ENCODE measurements at places on chromosomes 11 and 22.

DNA sequence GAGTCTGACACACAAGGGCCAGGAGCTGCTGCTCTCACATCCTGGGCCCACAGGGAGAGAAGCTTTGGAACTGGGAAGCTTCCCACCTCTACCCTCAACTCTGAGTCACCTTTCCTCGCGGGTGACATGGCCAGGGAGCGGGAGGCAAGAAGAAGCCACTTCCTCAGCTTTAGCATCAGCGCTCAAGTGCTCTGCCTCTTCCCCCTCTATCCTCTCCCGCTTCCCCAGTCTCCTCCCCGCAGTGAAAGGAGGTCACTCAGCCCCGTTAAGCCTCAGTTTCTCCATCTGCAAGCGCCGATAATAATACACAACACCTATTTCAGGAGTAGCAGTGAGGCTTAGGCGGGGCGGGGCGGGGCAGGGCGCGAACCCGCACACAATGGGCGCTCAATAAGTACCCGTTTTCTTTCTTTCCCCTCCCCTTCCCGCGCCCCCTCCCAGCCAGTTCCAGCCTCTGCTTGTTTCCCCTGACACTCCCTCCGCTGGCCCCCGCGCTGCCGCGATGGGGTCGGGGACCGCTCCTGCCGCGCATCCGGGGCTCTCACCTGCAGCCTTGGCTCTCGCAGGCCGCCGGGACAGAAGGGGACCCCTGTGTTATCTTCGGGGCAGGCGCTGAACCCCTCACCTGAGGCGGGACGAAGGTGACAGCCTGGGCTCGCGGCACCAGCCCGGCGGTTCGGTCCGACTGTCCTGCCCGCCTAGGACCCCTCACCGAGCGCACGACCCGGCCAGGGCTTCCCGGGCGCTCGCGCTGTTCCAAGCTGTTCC, 892 bp downstream of the GDPD5 start:
- H3K27ac ChIP-seq, result 0 out of 2 replicates have a peak overlapping the region, but pooled peaks have one; percentile 8
- peak overlapping the region; percentile 61 for H3K4me3 ChIP-seq
- DNase-seq, result no peak
- H3K4me1 ChIP-seq, result peaks cover 3% of the 10 kb centered on the region
- no peaks in the 10 kb centered on the region for H3K36me3 ChIP-seq

DNA sequence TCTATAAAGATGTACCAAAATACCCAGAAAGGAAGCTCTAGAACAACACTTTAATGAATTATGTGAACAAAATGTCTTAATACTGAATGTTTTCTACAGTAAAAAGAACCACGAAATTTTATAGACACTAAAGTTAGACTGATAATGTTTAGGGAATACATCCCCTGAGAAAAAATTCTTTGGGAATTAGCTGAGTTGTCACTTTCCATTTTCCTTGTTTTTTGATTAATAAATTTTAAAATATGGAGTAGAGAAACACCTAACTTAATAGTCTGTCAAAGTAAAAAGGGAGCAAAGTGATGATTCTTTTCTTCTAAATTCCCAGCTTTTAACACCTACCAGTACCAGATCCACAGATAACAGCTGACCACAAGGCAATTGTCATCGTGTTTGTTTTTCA, 23.1 kb upstream of the SCN3B start:
- no peak for DNase-seq
- no peak overlapping the region for H3K4me3 ChIP-seq
- no peaks in the 10 kb centered on the region for H3K4me1 ChIP-seq
- H3K27me3 ChIP-seq, result peaks cover 4% of the 10 kb centered on the region
- no peaks in the 10 kb centered on the region for H3K36me3 ChIP-seq

DNA sequence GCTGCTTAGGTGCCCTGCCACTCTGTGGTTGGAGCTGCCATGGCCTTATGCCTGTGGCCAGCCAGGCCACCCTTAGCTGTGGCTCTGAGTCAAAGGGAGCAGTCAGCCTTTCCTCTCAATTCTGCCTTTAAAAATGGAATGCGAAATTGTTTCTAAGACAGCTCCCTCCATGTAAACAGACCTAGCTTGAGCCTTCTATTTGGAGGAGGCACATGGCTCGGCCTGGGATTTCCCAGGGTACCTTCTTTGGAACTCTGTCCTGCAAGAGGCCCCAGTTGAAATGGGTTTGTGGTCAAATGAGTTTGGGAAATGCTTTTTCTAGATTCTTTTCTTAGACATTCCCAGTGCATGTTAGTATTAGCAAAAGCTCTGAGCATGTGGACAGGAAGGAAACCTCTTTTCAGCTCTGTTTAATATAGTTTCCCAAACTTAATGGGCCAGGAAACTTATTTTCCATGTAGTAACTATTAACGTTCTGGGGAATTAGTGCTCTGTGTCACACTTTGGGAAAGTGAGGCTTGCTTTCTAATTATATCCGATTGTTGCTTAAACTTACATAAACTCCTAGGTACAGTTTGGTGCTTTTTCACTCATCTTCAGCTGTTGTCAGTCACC, 7.8 kb downstream of the PHOX2A start:
- no peak for DNase-seq
- H3K36me3 ChIP-seq, result peaks cover 11% of the 10 kb centered on the region
- H3K27ac ChIP-seq, result no peak overlapping the region

DNA sequence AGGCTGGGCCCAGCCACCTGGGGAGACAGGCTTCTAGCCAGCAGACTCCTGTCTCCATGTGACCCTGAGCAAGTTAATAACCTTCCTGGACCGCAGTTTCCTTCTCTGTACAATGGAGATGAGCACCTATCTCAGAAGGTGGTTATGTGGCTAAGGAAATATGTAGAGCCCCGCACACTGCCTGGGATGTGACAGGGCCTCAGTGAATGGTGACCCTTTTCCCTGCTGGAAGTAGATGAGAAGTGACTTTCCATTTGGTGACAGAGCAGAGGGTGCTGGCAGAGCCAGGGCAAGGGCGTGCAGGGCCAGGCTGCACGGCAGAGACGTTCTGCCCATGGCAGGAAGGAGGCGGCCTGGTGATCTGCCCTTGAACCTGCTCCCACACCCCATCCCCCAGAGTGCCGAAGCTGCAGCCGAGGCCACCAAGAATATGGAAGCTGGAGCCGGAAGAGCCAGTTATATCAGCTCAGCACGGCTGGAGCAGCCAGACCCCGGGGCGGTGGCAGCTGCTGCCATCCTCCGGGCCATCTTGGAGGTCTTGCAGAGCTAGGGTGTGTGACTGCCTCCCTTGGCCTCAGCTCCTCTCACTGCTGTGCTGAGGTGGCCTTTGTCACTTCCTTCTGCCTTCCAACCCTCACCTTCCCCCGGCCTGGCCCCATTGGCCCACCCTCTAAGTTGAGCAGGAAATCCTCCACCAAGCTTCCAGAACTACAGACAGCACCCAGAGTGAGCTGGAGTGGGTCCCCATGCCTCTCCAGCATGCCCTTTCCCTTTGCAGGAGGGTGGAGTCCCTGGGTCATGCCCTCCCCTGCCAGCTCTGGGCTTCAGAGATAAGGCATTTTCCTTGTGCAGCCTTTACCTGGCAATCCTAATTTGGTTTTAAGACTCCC, 13.2 kb downstream of the TKFC start:
- H3K4me1 ChIP-seq, result no peaks in the 10 kb centered on the region
- 0 out of 2 replicates have a peak, but pooled peaks cover 2% of the 10 kb centered on the region for H3K36me3 ChIP-seq
- no peak overlapping the region for H3K27ac ChIP-seq
- DNase-seq, result no peak

DNA sequence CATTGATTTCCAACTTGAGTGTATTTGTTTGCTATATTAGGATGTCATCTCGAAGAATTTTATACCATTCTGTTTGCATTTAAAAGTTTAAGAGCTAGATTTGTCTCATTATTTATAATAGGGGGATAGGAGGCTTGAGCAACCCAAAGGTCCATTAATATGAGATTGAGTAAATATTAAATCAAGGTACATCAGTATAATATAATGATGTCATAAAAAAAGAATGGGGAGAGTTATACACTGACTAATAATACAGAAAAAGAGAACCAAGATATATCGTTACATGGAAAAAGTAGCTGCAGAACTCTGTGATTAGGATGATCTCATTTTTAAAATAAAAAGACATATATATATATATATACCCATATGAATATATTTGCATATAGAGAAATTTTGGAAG, 19.4 kb downstream of the SPA17 start:
- no peak overlapping the region for H3K4me3 ChIP-seq
- no peaks in the 10 kb centered on the region for H3K4me1 ChIP-seq
- no peak overlapping the region for H3K27ac ChIP-seq
- DNase-seq, result no peak

- peaks cover 26% of the 10 kb centered on the region for H3K4me1 ChIP-seq
- H3K27me3 ChIP-seq, result no peaks in the 10 kb centered on the region
- DNase-seq, result no peak
- H3K36me3 ChIP-seq, result no peaks in the 10 kb centered on the region
These were observed 13.4 kb downstream of the TNKS1BP1 start for GRCh38 chr11:57311109-57311936.

DNA sequence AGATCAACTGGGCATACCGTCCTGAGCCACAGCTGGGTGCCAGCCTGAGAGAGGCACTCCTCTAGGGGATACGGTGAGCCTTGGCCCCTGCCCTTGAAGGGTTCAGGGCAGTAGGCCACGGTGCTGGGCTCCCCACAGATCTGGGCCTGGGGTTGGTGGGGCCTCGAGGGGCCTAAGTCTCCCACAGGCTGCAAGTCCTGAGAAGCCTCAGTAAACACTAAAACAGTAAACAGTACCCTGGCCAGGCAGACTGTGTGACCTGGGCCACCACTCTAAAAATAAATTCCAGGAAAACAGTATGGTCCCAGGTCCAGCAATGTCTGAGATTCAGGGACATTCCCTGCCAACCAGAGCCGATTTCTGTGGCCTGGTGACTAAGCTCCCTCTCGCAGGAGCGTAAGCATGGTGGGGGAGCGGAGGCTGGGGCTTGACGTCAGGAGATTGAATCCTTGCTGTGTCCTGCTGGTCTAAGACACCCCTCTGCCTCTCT, 2.3 kb upstream of the RHOD start:
- no peaks in the 10 kb centered on the region for H3K36me3 ChIP-seq
- no peaks in the 10 kb centered on the region for H3K27me3 ChIP-seq
- H3K4me3 ChIP-seq, result no peak overlapping the region
- no peak for DNase-seq
- peaks cover 35% of the 10 kb centered on the region for H3K4me1 ChIP-seq

- no peaks in the 10 kb centered on the region for H3K4me1 ChIP-seq
- no peaks in the 10 kb centered on the region for H3K27me3 ChIP-seq
- H3K4me3 ChIP-seq, result no peak overlapping the region
- no peak overlapping the region for H3K27ac ChIP-seq
These were observed 62.2 kb downstream of the PARVA start for GRCh38 chr11:12439615-12440014.

DNA sequence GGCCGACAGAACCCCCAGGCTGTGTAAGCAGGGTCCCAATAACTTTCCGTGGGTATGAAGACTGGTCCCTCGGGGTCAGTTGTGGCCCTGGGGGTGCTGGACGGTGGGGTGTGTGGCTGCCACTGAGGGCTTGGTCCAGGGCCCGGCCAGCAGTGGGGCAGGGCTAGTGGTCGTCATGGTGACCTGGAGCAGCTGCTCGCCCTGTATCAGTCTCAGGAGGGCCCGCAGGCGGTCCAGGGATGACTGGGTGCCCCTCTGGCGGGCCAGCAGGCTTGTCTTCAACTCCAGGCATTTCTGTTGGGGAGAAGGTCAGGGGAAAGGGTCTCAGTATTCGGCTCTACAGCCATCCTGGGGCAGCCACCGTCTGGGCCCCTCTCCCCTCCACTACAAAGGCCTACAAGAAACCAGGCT, 126.8 kb downstream of the PHF21B start:
- no peaks in the 10 kb centered on the region for H3K4me1 ChIP-seq
- no peaks in the 10 kb centered on the region for H3K36me3 ChIP-seq
- H3K27me3 ChIP-seq, result no peaks in the 10 kb centered on the region
- H3K4me3 ChIP-seq, result no peak overlapping the region

GRCh38 chr22:22916215-22916951, 28.8 kb downstream of the IGLL5 start:
- no peaks in the 10 kb centered on the region for H3K27me3 ChIP-seq
- no peak overlapping the region for H3K27ac ChIP-seq
- H3K4me1 ChIP-seq, result no peaks in the 10 kb centered on the region
- H3K4me3 ChIP-seq, result no peak overlapping the region
- no peaks in the 10 kb centered on the region for H3K36me3 ChIP-seq
- DNase-seq, result no peak

- peaks cover 12% of the 10 kb centered on the region for H3K36me3 ChIP-seq
- no peak for DNase-seq
- H3K27ac ChIP-seq, result no peak overlapping the region
- H3K27me3 ChIP-seq, result no peaks in the 10 kb centered on the region
These were observed 11.3 kb downstream of the TRIM66 start for GRCh38 chr11:8671193-8671612.

- H3K4me3 ChIP-seq, result no peak overlapping the region
- no peaks in the 10 kb centered on the region for H3K4me1 ChIP-seq
- no peaks in the 10 kb centered on the region for H3K36me3 ChIP-seq
- DNase-seq, result no peak
These were observed 203.4 kb downstream of the CADM1 start for GRCh38 chr11:115300660-115301428.

DNA sequence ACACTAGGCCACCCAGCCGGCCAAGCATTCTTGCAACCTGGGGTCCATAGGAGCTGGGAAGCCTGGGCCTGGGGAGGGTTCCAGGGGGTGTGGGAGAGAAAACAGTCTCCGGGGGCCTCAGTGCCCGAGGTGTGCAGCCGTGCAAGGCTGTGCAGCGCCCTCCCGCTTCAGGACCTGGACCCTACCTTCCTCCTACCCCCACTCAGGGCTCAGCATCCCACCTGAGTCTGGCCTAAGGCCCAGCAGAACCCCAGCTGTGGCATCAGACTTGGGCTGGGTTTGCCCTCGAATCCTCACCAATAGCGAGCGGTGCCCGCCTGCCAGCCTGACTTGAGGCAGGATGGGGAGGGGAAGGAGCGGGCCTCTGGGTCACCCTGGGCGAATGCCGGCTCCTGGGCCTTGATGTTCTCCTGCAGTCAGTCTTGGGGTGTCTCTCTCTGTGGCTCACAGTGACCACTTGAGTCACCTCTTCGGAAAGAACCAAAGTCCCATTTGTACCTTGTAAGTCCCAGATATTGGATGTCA, 53.6 kb upstream of the PPARA start:
- H3K4me1 ChIP-seq, result peaks cover 80% of the 10 kb centered on the region
- H3K27me3 ChIP-seq, result no peaks in the 10 kb centered on the region
- H3K27ac ChIP-seq, result peak overlapping the region; percentile 59
- H3K4me3 ChIP-seq, result no peak overlapping the region
- H3K36me3 ChIP-seq, result peaks cover 5% of the 10 kb centered on the region
- DNase-seq, result no peak

- H3K36me3 ChIP-seq, result no peaks in the 10 kb centered on the region
- no peak overlapping the region for H3K4me3 ChIP-seq
- H3K4me1 ChIP-seq, result no peaks in the 10 kb centered on the region
- H3K27ac ChIP-seq, result no peak overlapping the region
These were observed 23.6 kb downstream of the NNMT start for GRCh38 chr11:114319716-114320328.

DNA sequence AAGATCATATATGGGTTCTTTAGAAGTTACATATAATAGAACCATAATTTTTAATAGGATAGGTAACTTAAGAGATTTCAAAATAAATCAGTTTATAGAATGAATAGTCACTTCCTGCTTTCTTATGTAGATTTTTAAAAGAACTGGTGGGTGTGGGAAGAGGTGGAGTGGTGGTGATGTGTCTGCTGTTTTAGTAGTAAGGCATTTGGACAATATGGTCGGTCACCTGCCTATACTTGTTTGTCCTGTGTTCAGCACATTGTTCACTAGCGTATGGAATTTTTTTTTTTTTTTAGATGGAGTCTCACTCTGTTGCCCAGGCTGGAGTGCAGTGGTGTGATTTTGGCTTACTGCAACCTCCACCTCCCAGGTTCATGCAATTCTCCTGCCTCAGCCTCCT, 39.3 kb downstream of the CCDC81 start:
- no peaks in the 10 kb centered on the region for H3K27me3 ChIP-seq
- no peak for DNase-seq
- no peaks in the 10 kb centered on the region for H3K36me3 ChIP-seq
- no peak overlapping the region for H3K27ac ChIP-seq

- no peaks in the 10 kb centered on the region for H3K27me3 ChIP-seq
- DNase-seq, result no peak
- no peaks in the 10 kb centered on the region for H3K36me3 ChIP-seq
- H3K27ac ChIP-seq, result peak overlapping the region; percentile 94
These were observed 11.1 kb downstream of the C11orf91 start for GRCh38 chr11:33689501-33689900.
